Inflammatory macrophage (primary cell): ENCODE measurements at places on chromosomes 1 and 21.

DNA sequence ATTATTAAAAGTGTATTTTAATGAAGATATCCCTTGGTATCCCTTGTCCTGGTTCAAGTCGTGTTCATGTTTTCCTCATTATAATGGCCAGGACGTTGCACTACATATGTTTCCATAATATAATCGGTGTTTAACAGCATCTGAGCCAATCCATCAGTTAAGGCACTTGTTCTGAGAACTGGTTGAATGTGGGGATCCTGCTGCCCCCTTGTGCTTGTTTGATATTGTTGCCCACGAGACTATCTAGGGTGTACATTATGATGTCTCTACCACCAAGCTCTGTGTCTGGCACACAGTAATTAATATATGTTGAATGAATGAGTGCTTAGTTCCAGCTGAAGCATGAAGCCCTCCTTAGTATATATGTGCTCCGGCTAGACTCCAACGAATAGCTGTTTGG, 193.0 kb downstream of the CACNA1E start:
- DNase-seq: peak; percentile 19

- no peak for DNase-seq
Observed at GRCh38 chr1:85604298-85604997, 23.9 kb downstream of the CCN1 start.

- peak; percentile 43 for DNase-seq
Observed at GRCh38 chr1:54806931-54807611, 5.9 kb upstream of the TTC22 start.

DNA sequence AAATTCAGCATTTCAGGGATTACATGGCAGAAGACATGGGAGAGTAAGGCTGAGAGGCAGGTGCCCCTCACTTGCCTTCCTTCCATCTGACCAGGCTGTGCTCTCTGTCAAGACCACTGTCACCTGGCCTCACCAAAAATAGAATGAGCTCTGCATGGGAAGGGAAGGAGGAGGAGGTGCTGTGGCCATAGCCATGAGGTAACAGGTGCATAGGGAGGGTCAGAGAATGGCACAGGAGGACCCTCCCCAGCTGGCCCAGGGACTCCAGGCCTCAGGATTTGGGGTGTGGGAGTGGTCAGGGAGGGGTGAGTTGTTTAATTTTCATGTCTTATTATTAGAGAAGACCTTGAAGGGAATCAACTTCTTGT, 192.3 kb downstream of the FCRL5 start:
- DNase-seq: no peak

- DNase-seq: no peak
Observed at GRCh38 chr1:49013079-49013478, 236.4 kb upstream of the BEND5 start.

- DNase-seq: peak; percentile 46
Observed at GRCh38 chr1:13517193-13517812, 3.5 kb upstream of the LRRC38 start.

- DNase-seq: no peak
Observed at GRCh38 chr1:23500466-23500865, 16.5 kb upstream of the ASAP3 start.

DNA sequence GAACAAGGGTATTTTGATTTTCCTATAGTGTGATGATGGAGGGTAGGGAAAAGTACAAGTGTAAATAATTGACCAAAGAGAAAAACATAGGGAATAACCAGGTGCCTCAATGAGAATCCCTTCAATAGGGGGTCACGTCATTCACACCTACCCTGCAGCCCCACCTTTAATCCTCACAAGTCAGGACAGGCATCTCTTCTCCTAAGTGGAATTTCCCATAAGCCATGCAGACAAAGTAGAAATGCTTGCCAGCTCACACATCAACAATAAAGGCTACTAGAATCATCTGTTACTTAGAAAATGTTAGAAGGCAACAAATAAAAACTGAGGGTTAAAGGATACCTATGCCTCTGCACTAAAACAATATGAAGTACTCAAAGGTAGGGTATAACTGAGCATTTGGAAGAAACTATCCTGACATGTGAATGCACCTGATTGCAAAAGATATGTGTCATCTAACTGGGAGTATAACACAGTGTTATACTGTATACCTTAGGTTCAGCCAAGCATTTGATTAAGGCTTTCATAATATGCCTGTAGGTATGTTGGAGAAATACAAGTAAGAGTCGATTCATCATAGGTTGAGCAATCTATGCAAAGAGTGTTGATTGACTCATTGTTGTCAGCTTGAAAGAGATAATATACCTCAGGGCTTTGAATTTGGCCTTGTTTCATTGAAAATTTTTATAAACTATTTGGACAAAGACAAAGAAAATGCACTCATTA, 32.4 kb upstream of the ATP1A1 start:
- no peak for DNase-seq

GRCh38 chr1:165481820-165482532, 37.0 kb upstream of the RXRG start:
- peak; percentile 46 for DNase-seq

- DNase-seq: no peak
Observed at GRCh38 chr1:150563340-150564038, 14.3 kb downstream of the ADAMTSL4 start.

DNA sequence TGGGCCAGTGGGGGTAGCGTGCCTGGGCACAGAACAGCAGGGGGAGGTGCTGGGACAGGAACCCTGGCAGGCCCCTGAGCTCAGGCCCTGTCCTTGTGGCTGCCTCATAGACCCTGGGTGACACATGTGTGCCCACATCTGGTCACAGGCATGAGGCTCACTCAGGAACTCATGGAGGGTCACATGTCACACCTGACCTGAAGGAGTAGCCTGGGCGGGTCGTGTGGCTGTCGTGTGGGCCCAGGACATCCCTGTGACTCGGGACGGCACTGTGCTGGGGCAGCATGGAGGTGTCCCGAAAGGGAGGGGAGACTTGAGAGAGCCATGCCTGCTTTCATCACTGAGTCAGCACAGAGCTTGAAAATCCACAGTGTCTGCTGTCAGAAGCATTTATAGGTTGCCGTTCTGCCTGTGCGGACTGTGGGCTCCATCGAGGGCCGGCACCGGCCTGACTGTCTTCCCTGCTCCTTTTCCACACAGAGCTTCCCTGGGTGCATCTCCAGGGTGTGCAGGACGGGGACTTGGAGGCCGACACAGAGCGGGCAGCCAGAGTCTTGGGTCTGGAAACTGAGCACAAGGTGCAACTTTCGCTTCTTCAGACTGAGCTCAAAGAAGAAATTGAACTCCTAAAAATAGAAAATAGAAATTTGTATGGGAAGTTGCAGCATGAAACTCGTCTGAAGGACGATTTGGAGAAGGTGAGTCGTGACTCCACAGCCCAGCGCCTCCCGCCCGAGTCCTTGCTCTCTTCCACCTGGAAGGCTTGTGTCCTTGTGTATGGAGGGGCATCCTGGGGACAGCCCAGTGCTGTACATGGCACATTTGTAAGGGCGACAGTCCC, 32.8 kb downstream of the PCNT start:
- no peak for DNase-seq

GRCh38 chr1:121445679-121446078, 260.9 kb downstream of the SRGAP2C start:
- peak; percentile 45 for DNase-seq

DNA sequence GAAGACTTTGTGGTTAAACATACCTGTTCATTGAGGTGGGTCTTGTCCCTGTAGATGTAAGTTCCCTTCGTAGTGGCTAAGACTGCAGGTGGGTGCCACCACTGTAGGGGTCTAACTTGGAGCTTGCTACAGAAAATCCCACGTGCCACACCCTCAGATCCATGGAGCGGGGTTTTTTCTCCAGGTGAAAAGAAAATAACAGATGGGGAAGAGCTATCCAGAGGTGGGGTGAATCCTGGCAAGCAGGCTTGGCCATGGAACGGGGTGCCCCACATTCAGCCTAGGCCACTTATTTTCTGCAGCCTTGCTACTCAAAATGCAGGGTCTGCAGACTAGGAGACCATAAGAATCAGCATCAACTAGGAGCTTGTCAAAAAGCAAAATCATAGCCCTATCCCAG, 24.0 kb downstream of the EXOC8 start:
- DNase-seq: no peak

DNA sequence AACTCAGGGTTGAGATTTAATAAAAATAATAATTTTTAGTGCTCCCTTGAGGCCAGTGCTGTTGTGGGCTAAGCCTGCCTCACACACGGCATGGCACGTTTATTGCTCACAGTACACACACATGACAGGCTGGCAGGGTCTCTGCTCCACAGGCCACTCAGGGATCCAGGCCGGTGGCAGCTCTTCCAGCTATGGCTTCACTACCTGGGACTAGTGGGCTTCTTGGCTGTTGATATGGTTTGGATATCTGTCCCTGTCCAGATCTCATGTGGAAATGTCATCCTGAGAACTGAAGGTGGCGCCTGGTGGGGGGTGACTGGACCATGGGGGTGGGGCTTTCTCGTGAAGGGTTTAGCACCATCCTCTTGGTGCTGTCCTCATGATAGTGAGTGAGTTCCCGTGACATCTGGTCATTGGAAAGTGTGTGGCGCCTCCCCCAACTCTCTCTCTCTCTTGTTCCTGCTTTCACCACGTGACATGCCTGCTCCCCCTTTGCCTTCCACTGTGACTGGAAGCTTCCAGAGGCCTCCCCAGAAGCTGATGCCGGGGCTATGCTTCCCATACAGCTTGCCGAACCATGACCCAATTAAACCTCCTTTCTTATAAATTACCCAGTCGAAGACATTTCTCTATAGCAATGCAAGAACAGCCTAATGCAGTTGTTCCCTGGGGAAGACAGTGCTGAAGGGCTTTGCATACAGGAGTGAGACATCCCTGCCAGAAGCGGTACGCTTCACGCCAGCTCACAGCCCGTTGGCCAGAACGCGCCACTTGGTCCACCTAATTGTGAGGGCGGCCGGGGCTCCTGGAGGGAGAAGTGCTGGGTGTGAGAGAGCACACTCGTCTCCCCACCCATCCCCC, 226.9 kb upstream of the C1orf174 start:
- DNase-seq: no peak

DNA sequence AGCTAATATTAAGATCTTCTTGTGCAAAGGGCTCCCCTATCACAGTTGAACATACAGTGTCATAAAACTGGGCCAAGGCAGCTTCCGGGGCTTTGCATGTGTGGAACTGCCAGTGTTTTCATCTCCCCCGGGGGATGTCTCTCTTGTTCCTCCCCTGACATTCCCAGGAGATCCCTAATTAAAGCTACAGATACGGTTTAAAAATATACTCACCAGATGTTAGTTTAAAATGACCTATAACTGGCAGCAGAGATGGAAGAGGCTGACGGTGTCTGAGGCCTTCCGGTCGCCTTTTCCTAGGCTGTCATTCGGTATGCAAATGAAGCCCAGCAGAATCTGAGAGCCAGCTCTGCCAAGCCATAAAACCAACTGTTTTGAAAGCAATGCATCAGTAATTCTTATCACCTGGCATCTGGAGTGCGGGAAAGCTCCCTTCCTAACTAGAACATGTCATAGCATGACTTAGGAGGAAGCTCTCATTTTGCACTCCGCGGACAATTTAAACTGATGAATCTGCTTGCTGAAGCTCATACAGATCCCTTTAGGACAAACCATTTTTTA, 436.5 kb upstream of the VAMP3 start:
- DNase-seq: no peak

DNA sequence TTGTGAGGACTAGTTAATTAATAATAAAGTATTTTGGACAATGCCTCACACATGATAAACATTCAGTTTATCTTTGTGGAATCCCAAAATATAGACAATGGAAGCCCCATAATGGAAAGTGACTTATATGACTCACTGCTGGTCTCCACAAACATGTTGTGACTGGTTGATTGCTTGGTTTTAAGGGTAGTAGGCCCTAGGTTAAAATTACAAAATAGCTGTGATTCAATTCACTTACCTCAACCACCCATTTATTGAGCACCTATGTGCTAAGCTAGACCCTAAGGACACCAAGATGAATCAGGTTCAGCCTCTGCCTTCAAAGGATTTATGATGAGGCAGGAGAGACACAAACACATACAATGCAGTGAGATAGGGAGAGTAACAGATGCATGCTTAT, 42.4 kb downstream of the KANK4 start:
- DNase-seq: no peak

GRCh38 chr1:100851726-100852125, 42.9 kb downstream of the EXTL2 start:
- no peak for DNase-seq

GRCh38 chr1:37553598-37553926, 531 bp downstream of the SNIP1 start:
- no peak for DNase-seq

DNA sequence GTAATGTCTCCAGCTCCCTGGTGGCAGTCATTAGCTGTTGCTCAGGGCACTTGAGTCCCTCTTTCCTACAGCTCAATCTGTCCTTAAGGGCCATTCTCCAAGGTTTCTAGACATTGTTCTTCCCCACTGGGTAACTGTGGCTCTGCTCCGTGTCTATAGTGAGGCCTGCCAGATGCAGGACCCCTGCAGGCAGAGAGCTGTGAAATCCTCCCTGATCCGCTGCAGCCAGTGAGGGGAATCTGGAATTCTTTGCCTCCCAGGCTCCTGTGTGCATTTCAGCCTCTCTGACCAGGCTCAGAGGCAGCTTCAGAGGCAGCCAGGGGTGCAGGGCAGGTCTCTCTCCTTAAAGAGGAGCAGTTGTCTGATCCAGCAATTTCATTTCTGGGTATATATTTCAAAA, 14.4 kb upstream of the IGSF21 start:
- no peak for DNase-seq

GRCh38 chr21:20443558-20444155, 554.6 kb upstream of the NCAM2 start:
- DNase-seq: no peak

- DNase-seq: no peak
Observed at GRCh38 chr1:24045771-24046170, 65.6 kb upstream of the SRSF10 start.

DNA sequence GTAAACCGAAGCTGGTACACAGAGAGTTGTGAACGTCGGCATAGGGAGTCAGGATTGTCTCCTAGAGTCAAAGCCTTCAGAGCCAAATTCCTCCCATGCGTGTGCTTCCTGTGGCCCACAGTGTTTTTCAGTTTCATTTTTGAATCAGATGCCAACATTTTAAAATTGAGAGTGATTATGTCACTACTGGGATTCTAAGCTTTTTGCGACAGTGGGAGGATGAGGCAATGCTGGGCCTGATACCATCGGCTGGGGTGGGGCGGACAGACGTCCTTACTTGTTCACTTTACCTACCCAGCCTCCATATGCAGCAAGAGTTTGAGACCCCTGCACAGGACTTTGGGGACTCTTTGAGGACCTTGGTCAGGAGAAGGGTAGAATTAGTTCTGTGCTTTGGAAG, 1.3 kb upstream of the KLHDC7A start:
- no peak for DNase-seq

DNA sequence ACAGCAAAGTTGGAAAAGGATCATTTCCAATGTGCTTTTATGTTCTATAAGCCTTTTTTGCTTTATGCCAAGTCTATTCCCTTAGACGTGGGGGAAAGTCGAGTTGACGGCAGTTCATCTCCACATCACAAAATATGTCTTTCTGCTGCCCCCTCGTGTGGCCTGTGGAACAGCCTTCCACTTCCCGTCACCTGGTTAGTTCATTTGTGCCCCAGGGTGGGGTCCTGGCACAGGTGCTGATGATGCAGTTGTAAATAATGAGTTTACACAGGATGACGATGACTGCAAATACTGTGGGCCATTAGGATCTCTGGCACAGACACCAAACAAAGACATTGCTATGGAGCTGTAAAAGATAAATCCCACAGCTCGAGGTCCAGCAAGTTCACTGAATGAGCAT, 10.0 kb upstream of the OTUD3 start:
- no peak for DNase-seq
